ENCODE measurements at places on chromosomes 5 and 9.

DNA sequence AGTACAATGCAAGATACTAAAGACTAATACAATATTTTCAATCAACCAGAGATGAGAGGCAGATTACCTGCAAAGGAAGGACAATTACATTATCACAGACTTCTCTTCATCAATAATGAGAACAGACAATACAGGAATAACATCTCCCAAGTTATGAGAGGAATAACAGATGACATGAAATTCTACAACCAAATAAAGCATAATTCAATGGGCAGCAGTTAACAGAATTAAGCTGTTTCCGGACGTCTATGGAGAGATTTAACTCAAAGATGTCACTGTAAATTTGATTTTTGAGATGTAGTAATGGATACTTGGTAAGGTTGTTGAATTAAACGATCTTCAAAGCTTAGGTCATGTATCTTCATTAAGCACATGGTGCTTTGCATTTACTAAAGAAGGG lies 19.8 kb upstream of the PARP8 start:
- no peak for DNase-seq

DNA sequence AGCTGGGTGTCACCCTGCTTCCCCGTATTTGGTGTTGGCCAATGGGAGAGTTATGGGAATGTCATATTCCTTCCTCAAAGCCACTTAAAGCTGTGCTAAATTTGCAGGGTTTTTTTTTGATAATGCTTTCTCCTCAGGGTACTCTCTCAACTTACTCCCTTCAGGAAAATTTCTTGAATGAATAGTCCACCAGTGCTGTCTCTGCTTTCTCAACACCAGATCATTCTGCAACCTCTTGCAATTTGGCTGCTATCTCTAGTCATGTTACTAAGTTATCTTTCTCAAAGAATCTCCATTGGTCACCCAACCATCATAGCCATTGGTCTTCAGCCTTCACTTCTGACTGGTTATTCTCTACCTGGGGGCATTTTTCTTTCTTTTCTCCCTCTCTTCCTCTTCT lies 13.4 kb upstream of the TNFAIP8 start:
- DNase-seq = no peak

- no peak for DNase-seq
These were observed 5.8 kb upstream of the C6 start for GRCh38 chr5:41218929-41219657.

GRCh38 chr9:133120501-133121197 lies 391 bp downstream of the RALGDS start:
- DNase-seq = no peak

GRCh38 chr5:31213257-31213656 lies 19.8 kb downstream of the CDH6 start:
- DNase-seq = no peak

- no peak for DNase-seq
These were observed 133.0 kb upstream of the IQGAP2 start for GRCh38 chr5:76269932-76270610.

DNA sequence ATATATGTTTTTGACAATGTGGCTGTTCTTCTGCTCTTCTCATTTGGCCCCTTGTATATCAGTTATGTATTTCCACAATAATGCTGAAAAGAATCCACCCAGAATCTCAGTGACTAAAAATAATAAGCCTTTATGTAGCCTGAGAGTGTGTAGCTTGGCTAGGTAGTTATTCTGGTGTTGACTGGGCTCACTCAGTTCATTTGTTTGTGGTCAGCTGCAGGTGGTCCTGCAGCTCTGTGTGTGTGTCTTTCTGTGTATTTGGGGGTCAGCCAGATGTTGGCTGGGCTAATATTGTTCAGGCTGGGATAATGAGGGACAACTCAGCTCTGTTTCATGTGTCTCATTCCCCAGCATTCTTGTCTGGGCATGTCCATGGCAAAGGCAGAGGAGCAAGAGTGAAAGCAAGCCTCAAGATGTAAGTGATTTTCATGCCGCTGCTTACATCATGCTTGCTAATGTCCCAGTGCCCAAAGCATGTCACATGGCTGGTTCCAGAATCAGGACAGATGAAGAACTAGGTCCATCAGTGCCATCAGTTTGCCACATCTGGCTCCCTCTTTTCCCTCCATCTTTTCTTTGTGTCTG lies 162.8 kb downstream of the KCTD16 start:
- no peak for DNase-seq

DNA sequence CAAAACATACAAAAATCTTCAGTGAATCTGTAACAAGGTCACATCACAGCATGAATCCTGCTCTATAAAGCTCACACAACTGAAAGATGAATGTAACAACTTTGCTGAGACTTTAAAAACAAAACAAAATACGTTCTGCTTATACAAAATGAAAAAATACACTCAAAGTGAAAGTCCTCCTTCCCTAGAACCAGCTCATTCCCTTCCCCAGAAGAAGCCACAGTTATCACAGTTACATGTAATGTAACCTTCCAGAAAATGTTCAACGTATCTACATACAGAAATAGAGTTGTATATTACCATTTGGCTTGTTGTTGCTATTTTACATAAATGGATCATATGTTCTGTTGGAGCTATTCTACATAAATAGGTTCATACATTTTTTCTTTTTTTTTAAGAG lies 2.6 kb downstream of the AUH start:
- no peak for DNase-seq

GRCh38 chr5:134555890-134556311 lies 30.4 kb downstream of the JADE2 start:
- no peak for DNase-seq

GRCh38 chr5:148585988-148586387 lies 68.3 kb downstream of the HTR4 start:
- no peak for DNase-seq

- DNase-seq = no peak
These were observed 242.6 kb upstream of the PAPPA start for GRCh38 chr9:115910959-115911358.

GRCh38 chr9:76598981-76599380 lies 140.0 kb downstream of the GCNT1 start:
- no peak for DNase-seq

Data from amygdala (tissue), 56 donors.